ENCODE measurements at places on chromosomes 3 and 15.

DNA sequence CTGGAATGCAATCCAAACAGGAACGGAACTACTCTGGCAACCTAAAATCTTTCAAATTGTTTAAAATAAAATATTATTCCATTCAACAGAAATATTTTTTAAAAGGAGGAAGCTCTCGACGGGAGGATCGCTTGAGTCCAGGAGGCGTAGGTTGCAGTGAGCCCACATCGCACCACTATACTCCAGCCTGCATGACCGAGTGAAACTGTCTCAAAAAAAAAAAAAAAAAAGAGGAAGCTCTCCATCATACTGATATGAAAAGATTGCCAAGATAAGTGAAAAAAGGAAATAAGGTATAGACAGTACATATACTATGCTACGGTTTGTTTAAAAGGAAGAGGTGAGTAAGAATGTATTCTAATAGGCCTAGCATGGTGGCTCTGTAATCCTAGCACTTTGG, 3.6 kb downstream of the RAD18 start:
- DNase-seq: no peak

- no peak for DNase-seq
Measured at GRCh38 chr3:77096966-77097890, 57.3 kb downstream of the ROBO2 start.

DNA sequence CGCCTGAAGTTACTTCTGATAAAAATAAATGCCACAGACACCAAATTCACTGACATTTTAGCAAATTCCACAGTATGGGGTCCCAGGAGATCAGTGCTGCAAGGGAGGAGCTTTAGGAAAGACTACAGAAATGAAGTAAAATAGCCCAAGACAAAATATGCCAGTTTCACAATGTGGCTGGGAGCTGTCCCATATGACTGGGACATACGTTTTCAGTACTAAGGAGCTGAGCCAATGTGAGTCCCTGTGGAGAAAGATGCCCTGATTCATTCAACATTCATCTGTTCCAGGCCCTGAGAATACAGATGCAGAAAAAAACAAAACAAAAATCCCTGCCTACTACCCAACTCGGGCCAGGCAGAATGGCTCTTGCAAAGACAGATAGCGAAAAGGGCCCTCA, 63.4 kb upstream of the FAM174B start:
- DNase-seq: no peak

- no peak for DNase-seq
Measured at GRCh38 chr3:167835953-167836352, 100.4 kb downstream of the SERPINI1 start.

- no peak for DNase-seq
Measured at GRCh38 chr3:10443272-10444109, 61.9 kb downstream of the ATP2B2 start.

- no peak for DNase-seq
Measured at GRCh38 chr15:69834761-69835160, 263.0 kb downstream of the TLE3 start.

GRCh38 chr3:57872606-57873005, 116.5 kb downstream of the SLMAP start:
- no peak for DNase-seq

GRCh38 chr15:66156310-66156975, 97.1 kb downstream of the MEGF11 start:
- DNase-seq: no peak

DNA sequence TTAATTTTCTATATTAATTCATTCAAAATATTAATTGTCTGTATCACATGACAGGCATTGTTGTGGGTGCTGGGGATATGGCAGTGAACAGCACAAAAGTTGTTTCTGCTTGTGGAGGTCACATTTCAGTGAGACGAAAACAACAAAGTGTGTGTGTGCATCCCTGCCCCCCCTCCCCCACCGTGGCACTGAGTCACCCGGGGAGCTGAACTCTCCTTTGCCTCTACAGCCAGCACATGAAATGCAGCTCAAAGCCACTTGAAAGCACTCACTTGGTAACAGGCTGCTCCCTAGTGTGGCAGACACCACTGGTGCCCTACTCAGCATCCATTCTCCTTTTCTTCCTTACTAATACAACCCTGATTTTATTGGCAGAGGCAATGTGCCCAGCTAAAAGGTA, 16.9 kb upstream of the SCAMP5 start:
- no peak for DNase-seq

- DNase-seq: no peak
Measured at GRCh38 chr3:13769422-13769821, 110.4 kb downstream of the WNT7A start.

DNA sequence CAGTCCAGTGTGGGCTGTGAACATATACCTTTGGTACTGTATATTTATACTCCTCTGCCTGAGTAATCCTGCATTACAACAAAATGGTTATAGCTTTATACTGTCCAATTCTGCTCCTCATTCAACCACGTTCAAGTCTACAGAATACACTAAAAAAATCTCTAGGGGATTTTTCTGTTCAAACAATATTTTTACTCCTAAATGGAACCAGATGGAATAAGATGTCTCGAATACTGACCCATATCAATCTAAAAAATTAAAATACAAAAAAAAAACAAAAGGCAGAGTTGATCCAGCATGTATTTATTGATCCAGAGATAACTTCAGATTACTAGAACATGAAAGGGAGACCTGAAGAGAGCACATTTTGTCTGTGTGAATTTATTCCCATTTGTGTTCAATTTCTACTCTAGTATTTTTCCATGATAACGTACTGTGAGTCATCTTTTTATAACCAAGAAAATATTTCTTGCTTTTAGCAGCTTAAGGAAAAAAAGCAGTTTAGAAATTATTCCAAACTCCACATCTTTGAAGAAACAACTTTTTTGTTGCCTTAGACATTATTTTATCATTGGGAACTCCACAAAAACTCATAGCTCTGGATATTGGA, 910.7 kb downstream of the TBL1XR1 start:
- DNase-seq: no peak

DNA sequence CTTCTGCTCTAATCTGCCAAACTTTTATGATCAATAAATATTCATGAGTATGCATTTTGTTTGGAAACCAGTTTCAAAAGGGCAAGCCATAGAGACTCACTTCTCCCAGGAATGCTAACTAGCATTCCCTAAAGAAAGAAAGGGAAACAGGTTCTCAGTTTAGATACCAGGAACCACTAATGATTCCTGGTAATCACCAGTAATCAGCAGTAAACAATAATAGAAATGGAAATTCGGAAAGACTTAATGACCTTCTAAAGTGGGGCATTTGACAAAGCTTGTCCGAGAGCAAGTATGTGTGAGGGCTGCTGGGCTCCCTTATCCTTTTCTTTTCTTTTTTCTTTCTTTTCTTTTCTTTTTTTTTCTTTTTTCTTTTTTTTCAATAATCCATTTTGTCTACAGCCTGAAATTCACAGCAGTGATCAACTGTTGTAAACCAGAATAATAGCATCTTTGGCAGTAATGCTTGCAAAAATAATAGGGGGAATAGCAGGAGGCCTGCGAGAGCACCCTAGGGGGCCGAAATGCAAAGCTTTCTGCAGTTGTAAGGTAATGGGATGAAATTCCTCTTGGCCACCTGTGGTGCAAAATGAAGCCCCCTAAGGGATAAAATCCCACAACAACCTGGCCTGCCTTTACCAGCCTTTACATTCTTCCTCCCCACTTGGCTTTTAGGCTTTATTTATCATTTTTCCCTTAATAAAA, 253.2 kb downstream of the ZPLD1 start:
- no peak for DNase-seq

GRCh38 chr3:170010498-170010897, 27.3 kb upstream of the GPR160 start:
- no peak for DNase-seq

GRCh38 chr15:45906230-45906629, 271.4 kb downstream of the SQOR start:
- DNase-seq: no peak

DNA sequence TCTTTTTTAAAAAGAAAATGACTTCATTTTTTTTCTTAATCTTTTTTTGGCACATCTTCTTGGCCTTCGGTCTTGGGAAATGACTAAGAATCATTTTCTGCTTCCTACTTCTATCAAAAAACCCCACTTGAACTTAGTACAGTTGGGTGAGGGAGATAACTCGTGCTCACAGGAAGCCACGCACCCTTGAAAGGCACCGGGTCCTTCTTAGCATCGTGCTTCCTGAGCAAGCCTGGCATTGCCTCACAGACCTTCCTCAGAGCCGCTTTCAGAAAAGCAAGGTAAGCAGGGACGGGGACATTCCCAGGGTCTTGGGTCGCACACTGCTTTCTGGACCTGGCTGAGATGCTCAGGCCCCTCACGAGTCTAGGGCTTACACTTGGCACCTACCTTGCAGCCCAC, at the start of gene CCR4:
TSS of gene CCR4 (plus strand) at position 235 of the 402 bp plus-strand sequence. CDS start 1,779 bp downstream, outside the sequence.
- no peak for DNase-seq

- no peak for DNase-seq
Measured at GRCh38 chr3:54577313-54577712, 350.5 kb downstream of the LRTM1 start.

- peak; percentile 60 for DNase-seq
Measured at GRCh38 chr15:60520825-60521368, 42.0 kb upstream of the ICE2 start.

DNA sequence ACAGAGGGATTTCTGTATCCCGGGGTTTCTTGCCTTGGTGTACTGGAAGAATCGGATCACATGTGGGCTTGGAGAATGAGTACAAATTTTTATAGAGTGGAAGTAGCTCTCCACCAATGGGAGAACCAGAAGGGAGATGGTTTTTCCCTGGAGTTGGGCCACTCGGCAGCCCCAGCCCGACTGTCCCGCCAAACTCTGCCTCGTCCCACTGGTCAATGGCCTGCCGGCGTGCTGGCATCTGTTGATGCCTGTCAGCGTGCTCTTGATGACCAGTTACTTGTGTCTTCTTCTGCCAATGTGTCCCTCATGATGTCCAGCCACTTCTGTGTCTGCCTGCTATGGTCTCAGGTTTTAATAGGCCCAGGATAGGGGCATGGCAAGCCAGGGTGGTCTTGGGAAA, 100.5 kb downstream of the CFAP44 start:
- no peak for DNase-seq

GRCh38 chr15:82126346-82126745, 80.5 kb upstream of the MEX3B start:
- DNase-seq: no peak

- no peak for DNase-seq
Measured at GRCh38 chr15:92473756-92474155, 80.1 kb downstream of the ST8SIA2 start.

GRCh38 chr3:18585004-18585968, 160.1 kb upstream of the SATB1 start:
- no peak for DNase-seq

- DNase-seq: no peak
Measured at GRCh38 chr3:180188512-180189309, 152.0 kb upstream of the PEX5L start.

DNA sequence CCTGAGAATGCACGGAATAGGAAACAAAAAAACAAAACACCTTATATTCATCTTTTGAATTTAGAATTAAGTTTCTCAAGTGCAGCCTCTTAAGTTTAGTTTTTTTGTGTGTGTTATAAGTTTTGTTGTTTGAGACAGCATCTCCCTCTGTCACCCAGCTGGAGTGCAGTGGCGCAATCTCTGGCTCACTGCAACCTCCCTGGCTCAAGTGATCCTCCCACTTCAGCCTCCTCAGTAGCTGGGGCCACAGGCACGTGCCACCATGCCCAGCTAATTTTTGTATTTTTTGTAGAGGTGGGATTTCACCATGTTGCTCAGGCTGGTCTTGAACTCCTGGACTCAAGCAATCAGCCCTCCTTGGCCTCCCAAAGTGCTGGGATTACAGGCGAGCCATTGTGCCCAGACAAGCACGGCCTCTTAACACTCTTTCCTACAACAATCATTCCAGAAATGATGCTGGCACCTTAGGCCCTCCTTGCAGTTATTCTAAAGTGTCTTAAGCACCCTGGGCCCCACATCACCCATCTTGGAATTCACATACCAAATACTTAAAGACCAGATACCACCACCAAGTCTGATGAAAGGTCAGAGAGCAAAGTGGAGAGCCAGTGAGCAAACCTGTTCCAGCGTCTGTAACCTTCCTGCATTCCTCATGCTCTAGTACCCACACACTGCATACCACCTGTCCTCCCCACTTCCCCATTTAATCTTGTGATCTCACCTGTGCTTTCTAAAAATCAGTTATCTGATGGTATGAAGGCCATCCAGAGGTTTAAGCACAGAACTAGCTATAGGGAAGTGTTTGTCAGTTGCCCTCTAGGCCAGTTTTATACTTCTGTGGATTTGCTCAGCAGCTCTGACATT, 6.9 kb upstream of the SPG11 start:
- no peak for DNase-seq

GRCh38 chr15:25652704-25653103, 210.4 kb downstream of the ATP10A start:
- no peak for DNase-seq

Data from GM10248 (cell line).